ENCODE measurements at places on chromosomes 4 and X.

DNA sequence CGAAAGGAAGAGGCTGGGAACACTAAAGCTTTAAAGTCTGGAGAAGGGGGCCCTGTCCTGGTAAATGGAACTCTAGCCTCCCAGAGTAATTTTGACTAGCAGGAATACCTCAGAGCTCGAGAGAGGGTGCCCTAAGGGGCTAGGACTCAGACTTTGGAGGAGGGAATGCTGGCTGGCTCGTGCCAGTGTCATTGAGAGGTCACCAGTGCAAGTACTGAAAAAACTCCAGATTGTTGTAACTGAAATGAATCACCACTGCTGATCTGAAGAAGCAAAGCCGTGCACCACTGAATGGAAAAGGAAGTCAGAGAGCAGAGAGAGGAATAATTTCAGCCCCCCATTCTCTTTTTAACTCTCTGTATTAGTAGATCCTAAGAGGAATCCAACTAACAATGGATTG, 690.2 kb downstream of the FAT4 start:
- DNase-seq = no peak

DNA sequence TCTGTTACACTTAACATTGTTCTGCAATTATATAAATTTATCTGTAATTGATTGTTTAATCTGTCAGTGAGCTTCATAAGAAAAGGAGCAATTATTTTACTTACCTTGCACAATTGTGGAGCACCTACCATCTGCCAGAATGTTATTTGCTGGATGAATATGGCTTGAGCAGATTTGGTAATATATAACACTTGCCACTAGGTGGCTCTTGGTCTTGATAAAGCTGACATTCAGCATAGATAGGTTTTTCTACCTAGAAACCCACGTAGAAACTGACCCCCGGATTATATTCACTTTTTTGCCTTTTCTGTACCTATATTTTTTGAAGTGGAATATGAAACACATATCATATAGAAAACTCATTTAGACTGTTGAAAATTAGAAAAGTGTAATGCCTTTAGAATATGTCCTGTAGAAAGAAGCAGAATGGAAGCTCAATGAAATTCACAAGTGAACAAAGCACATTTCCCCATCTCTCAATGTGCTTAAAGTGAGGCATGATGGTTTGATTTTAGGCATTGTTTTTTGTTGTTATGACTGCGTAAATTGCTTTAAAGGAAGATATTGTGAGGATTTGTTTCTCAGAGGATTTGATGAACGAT, 9.5 kb downstream of the RBPJ start:
- no peak for DNase-seq

DNA sequence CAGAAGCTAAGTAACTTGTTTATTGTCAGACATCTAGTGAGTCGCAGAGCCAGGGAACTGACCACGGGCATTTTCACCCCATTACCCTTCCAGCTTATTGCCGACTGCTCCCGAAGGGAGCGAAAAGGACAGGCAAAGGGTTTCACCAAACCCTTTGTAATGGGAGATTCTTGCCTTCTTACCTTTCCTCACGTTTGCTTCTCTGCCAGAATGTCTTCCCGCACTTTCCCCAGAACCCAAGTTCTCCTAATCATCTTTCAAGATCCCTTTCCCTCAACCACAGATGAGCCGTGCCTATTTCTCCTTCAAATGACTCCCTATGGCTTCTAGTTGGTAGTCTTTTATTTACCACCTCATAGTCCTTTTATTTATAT, 520 bp upstream of the SRP72 start:
- DNase-seq = no peak

DNA sequence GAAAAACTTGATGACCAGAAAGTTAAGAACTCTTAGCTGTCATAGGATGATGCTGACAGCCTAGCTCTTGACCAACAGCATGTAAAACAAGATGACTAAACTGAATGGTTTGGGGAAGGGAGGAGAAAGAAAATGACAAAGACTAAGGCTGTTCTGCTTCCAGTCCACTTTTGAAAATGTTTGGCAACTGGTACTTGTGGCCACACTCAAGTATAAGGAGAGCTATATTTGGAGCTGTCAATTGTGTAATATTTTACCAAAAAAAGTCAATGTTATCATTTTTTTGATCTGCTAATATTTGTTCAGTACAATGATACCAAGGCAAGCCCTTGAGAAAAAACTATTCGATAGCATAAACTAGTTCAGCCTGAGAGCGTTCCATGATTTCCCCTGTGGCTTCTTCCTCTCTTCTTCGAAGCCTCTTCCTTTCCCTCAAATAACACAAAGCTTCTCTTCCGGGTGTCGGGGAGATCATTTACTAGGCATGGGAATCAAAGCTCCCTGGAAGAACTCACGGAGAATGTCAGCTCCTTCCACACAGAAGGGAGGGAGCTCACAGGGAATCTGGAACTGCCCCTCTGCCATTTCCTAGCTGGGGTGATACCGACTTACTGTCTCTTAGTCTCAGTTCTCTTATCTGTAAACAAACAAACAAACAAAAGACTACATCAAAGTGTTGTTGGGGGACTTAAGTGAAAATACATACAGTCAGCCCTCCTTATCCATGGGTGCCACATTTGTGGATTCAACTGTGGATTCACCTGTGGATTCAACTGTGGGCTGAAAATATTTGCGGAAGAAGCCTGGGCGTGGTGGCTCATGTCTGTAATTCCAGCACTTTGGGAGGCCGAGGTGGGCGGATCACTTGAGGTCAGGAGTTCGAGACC, 82.6 kb downstream of the SCD5 start:
- DNase-seq = no peak

DNA sequence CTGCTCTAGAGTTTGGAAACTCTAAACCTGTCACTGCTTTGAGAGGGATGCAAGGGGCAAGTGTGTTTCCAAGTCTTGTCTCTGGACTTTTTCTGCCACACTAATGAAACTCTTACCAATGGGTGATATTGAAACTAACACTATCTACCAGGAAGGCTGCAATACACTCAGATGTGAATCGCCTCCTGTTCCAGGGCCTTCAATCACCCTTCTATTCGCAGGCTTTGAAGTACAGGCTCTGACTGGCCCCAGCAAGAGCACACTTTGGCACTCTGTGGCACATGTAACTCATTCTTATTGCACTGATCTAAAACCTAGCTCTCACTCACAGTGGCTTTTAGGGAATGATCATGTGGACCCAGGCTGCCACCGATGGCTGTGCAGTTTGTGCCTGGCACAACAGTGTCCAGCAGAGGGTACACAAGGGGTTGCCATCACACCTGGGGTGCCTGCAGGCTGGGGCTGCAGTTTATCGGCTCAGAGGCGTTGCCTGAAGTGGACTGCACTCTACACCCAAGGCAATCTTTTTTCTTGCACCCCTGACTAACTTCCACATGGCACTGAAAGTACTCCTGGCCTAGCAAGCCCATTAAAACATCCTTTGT, 210.8 kb downstream of the MGST2 start:
- DNase-seq = no peak

DNA sequence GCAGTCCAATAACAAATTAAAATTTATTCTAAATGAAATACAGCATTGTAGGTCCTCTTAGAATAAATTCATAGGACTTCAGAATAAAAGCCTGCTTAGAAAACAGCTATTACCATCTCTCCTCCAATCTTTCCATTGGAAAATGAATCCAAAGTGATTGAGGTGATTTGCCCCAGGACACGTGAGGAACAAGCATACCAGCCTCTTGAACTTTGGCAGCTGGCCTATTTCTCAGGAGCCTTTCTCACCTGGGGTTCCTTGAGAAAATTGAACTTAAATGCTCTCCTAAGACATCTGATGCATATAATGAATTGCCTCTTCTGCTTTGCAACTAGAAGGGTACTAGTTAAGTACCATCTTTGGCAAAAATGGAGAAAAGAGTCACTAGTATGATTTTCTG, 13.5 kb downstream of the ARHGAP24 start:
- no peak for DNase-seq

DNA sequence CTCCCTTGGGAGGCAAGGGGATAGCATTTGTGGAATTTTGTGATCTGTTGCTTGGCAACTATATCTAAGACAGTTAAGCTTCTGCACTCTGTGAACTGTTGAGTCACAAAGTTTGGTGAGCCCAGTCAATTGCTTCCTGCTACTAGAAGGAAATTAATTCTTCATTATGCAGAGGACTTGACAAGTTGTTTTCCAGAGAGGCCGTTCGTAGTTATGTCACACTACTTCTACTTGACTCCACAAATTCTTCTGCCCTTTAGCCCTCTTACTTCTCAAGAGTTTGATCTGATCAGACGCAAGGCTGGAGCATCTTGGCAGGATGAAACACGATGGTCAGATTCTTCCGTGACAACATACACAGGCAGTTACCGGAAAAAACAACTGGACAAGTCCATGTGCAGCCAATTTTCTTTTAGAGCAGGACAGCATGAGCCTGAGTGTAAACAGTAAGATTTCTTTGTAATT, at the start of gene C4orf51:
C4orf51 (plus strand) TSS at position 156 of the 465 bp plus-strand sequence; CDS start at position 214, 58 bp downstream.
- no peak for DNase-seq

DNA sequence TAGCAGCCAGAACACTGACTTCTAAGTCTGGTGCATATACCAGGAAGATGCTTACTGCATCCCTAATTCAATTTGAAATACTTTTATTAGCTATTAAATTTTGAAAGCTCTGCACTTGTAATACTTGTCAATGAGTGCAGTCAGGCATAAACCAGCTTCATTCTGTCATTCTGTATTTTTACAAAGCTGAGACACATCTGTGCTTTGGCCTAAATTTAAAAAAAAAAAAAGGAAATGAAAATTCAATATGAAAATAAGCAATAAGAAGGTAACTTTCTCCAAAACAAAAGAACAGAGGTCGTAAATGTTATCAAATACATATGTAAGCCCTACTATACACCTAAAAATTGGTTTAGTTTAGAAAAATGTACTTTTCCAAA, 7.0 kb downstream of the SMIM14 start:
- DNase-seq = no peak

GRCh38 chr4:119027811-119028210, 107.8 kb upstream of the MYOZ2 start:
- DNase-seq = no peak

DNA sequence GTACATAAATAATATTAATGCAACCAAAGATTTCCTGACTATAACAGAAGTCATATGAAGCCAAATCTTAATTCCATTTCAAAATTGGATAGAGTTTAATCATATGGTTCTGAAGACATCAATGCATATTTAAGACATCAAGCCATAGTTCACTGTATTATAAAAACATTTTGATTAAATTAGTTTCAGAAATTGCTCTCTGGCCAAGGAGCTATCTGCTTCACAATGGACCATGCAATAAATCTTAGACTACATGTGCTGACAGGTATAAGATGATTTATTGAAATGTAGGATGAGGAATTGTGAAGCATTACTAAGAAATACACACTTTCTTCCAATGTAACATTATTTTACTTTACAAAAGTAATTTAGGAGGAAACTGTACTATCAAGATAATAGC, 81.6 kb downstream of the MID1 start:
- no peak for DNase-seq

GRCh38 chrX:87583679-87584078, 66.1 kb downstream of the KLHL4 start:
- no peak for DNase-seq

GRCh38 chr4:2465032-2465431, 3.9 kb upstream of the RNF4 start:
- no peak for DNase-seq

- DNase-seq = no peak
Measured at GRCh38 chrX:1599791-1600405, 8.5 kb downstream of the AKAP17A start.

DNA sequence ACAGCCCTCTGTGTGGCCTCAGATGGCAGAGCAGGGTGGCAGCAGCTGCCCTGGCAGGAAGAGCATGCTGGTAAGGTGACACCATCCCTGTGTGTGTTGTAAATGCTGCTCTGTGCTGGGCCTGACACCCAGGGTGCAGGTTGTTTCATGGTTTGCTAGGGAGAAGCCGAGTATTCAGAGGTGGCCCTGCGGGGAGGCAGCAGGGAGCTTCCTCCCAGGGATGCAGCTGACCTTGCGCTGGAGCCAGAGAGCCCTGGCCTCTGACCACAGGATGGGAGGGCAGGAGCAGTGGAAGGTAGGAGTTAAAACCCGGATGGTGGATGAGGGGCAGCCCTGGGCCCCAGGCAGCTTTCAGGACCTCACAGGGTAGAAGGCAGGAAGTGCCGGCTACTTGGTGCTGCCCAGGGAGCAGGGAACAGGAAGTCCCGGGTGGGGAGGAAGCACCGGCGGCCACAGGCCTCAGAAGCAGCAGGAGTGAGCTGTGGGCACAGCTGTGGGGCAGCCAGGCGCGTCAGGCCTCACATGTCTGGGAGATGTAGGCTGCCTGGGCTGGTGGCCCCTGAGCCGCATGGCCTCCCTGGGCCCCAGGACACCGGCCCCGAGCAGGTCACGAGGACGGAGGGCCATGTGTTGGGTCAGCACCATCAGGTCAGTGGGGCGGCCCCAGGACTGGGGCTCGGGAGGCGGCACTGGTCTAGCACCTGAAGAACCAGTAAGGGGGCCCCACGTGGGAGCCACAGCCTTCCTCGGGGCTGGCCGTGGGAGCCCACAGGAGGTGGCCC, 19.1 kb downstream of the SH3BP2 start:
- no peak for DNase-seq

DNA sequence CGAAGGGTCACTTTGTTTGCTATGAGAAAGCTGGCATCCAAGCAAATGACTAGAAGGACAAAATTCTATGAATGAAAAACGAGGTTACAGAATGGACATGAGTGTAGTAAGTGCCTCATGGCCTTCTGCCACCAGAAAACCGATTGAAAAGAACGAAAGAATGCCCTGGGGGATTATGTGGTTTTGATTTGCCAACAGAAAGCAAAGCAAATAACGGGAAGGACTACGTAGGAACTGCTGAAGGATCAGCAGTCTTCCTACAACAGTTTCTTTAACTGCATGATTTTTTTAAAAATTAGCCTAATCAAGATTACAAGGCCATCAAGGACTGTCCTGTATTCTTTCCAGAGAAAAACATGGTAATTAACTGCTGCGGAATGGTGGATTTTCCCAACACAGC, 50.6 kb downstream of the NRK start:
- DNase-seq = no peak

GRCh38 chr4:78862314-78862737, 76.9 kb downstream of the PAQR3 start:
- no peak for DNase-seq

- DNase-seq = no peak
Measured at GRCh38 chr4:27191592-27191991, 331.0 kb downstream of the STIM2 start.

DNA sequence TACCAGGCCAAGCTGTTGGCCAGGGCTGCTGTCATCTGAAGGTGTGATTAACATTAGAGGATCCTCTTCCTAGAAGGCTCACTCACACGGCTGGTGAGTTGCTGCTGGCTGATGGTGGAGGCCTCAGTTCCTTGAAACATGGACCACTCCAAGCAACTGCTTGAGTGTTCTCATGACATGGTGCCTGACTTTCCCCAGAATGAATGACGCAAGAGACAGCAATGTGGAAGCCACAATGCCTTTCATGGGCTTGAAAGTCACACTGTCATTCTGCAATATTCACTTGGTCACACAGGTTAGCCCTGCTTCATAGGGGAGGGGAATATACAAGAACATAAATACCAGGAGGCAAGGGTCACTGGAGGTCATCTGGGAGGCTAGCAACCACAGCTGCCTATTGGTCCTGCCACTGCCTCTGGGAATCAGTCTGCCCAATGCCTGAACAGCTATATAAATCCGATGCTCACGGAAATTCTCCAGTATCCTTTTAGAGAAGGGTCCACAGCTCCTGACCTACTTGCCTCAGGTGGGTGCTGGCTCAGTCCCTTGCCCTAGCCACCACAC, 97.1 kb upstream of the MAML3 start:
- DNase-seq = no peak

Data from stimulated activated CD4-positive, alpha-beta T cell treated with anti-CD3 and anti-CD28 coated beads, Interleukin-1b, Interleukin-23, amount 100 ng/mL, for 1 hour (primary cell).